ENCODE measurements at places on chromosomes 3 and 15. TPM values are rescaled to one million over a fixed set of nuclear protein-coding genes. Genes with fewer than 3 reads are reported as not detected.

PSMA4 gene
- 266 TPM for total RNA-seq

GPR176 gene
- total RNA-seq = 97.2 TPM

LMCD1 gene
- total RNA-seq = 499 TPM

DNA sequence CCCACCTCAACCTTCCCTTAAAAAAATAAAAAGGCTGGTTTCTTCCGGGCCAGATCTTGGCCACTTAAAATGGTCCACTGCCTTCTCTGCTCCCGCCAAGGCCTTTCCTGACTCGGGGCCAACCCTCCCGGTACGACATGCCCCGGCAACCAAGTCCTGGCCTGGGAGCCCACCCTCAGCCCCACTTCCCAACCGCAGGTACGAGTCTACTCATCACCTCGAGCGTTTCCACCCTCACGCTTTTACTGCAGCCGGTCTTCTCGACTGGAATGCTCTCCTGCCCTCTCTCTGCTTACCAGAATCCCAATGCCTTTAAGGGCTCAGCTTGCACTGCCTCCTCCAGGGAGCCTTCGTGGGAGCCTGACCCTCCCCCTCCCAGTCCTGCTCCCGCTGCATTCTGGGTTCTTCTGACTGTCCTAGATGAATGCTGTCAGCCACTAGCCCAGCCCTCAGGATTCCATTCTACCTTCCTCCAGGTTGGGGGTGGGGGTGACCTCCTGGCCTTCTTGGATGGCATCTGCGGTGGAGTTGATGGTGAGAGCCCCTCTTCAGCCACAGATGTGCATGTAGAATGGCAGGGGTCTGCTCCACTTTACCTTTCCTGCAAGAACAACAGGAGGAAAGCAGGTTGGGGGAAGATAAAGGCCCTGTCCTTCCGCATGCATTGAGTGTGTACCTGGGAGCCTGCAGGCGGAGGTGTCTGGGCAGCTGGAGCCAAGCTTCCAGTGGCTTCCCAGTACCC is 1.1 kb upstream of the CSRNP1 start:
- DNase-seq = peak; percentile 77

Data from renal cortical epithelial cell (primary cell).